Fibroblast of the aortic adventitia (primary cell): ENCODE measurements at places on chromosomes 2 and 18. TPM values are rescaled to one million over a fixed set of nuclear protein-coding genes. Genes with fewer than 3 reads are reported as not detected.

GRCh38 chr2:28653892-28654662, 97.6 kb upstream of the PPP1CB start:
- DNase-seq: no peak

DNA sequence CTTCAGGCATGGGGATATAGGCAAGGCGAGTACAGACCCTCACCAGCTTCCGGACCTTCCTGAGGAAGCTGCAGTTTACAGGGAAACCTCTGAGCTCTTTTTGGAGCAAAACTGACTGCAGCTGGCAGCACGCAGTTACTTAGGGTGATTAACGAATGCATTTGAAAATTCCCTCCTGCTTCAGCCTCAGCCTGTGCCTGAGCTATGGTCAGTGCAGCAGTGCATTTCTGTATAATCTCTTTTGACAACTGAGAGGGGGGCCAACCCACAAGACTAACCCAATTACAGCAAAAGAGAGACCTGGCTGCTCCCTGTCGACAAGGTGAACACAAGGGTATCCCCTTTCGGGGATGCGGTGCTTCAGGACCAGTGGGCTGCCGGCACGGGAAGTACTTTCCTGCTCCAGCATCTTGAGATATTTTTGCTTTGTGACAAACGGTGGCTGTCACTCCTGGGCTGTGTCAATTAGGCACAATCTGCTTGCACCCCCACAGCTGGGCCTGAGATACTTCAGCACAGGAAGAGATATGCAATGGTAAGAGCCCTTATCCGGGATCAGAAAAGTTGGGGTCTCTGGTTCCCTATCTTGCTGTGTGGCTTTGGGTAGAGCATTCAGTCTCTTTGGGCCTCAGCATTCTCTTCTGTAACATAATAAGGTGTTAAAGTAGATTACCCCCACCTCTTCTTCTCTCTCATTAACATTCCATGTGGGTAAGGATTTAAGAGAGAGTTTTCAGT, 141.0 kb downstream of the TMEM17 start:
- DNase-seq: no peak

GRCh38 chr18:59848002-59848401, 51.8 kb upstream of the PMAIP1 start:
- no peak for DNase-seq

DNA sequence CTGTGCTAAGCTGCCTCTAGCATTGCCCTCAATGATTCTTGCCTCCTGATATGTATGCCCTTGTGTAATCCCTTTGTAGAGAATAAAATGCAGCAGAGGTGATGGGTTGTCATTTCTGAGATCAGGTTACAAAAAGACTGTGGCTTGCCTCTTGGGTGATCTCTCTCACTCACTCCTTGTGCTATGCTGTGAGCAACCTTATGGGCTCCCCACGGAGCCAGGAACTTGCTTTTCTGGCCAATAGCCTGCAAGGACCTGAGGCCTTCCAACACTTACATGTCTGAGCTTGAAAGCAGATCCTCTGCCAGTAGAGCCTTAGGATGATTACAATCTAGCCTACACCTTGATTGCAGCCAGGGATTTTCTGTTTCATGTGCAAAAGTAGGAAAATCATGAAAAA, 123.1 kb upstream of the XIRP2 start:
- no peak for DNase-seq

TET3 gene
- total RNA-seq: 2.4 and 6.1 TPM in 2 replicates

LCLAT1 gene
- total RNA-seq: 21.5 and 31.9 TPM in 2 replicates
